ENCODE measurements at places on chromosomes 6 and 20.

DNA sequence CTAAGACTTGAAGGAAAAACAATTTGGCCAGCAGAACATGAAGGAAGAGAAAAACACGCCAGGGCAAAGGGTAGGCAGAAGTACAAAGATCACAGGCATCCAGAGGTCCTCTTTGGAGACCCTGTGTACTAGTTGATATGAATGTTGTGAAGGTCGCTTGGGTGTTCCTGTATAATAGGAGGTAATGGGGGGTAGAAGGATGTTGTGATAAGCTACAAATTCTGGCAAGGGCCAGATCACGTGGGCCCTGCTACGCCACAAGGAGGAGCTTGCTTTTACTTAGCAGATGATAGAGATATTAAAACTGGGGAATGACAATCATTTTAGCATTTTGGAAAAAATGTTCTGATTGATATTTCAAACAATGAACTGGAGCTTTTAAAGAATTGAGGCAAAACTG, 878 bp upstream of the HLA-DMA start:
- H3K4me3 ChIP-seq, result no peak overlapping the region
- peaks cover 9% of the 10 kb centered on the region for H3K4me1 ChIP-seq
- H3K27ac ChIP-seq, result no peak overlapping the region
- H3K27me3 ChIP-seq, result no peaks in the 10 kb centered on the region
- DNase-seq, result no peak

GRCh38 chr6:39344821-39345280, 22.3 kb upstream of the KCNK16 start:
- no peak overlapping the region for H3K27ac ChIP-seq
- no peaks in the 10 kb centered on the region for H3K36me3 ChIP-seq
- H3K4me3 ChIP-seq, result no peak overlapping the region
- no peak for DNase-seq
- peaks cover 34% of the 10 kb centered on the region for H3K27me3 ChIP-seq
- peaks cover 3% of the 10 kb centered on the region for H3K4me1 ChIP-seq

DNA sequence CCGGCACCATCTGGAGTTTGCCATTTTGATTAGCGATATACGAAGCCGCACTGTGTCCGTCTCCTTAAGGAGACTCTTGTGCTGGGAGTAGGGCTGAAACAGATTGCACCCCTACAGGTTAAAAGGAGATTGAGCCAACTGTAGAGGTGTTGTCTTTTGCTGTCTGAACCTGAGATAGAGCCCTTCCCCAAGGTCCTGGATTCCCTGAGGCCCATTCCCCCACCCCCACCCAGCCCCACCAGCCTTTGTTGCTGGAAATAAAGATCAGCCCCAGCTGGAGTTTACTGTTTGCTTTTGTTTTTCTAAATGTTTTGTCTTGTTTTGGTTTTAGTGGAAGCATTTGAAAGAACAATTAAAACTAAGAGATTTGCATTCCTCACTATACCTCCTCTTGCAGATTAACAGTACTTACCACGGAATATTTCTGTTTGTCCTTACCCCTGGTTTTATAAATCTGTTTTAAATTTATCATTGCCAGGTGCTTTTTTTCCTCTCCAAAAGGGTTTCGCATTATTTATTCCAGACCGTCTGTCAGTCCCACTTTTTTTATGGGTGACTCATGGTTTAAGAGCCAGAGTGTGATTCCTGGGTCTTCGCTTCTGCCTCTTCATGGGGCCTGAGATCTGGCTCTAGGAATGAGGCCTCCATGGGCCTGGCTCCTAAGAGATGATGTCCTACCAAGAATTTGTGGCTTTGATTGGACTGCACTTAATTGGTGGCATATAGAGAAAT, 169.2 kb downstream of the DTNBP1 start:
- H3K4me1 ChIP-seq, result peaks cover 7% of the 10 kb centered on the region
- no peak overlapping the region for H3K27ac ChIP-seq
- no peaks in the 10 kb centered on the region for H3K27me3 ChIP-seq
- no peak overlapping the region for H3K4me3 ChIP-seq
- H3K36me3 ChIP-seq, result peaks cover 36% of the 10 kb centered on the region

DNA sequence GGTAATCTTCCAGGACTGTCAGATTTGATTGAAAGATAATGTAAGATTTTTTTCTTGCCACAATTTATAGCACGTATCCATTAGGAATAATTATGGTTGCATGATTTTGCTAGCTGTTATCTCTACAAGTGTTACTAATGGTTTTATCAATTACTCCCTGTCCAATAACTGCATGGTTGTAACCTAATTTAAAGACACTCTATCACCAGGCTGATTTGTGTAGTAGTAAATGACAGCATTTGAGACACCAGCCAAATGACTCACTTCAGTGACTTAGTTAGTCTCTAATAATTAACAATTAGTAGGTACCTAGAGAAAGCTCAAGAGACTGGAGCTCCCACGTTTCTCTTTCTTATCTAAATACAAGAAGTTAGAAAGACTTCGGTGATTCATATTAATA, 453.8 kb upstream of the POU3F2 start:
- H3K36me3 ChIP-seq, result no peaks in the 10 kb centered on the region
- no peaks in the 10 kb centered on the region for H3K4me1 ChIP-seq
- no peaks in the 10 kb centered on the region for H3K27me3 ChIP-seq
- no peak overlapping the region for H3K27ac ChIP-seq
- no peak overlapping the region for H3K4me3 ChIP-seq

DNA sequence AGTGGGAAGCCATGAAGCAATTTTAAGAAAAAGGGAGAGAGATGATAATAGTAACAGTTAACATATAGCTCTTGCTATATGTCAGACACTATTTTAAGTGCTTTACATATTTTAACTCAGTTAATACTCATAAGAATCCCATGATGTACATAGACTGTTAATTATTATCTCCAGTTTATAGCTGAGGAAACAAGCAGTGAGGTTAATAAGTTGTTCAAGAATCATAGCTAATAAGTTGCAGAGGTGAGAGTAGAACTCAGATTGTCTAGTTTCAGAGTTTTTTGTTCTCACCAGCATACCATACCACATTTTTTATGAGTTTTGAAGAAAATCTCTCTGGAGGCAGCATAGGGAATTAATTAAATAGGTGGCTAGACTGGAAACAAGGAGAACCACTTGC, 144.6 kb upstream of the MMS22L start:
- H3K4me1 ChIP-seq, result no peaks in the 10 kb centered on the region
- no peak overlapping the region for H3K4me3 ChIP-seq
- H3K27ac ChIP-seq, result no peak overlapping the region
- H3K27me3 ChIP-seq, result no peaks in the 10 kb centered on the region

GRCh38 chr6:18219591-18219990, 44.7 kb downstream of the DEK start:
- H3K4me3 ChIP-seq, result no peak overlapping the region
- peaks cover 6% of the 10 kb centered on the region for H3K36me3 ChIP-seq
- DNase-seq, result no peak
- H3K27ac ChIP-seq, result no peak overlapping the region
- no peaks in the 10 kb centered on the region for H3K4me1 ChIP-seq

GRCh38 chr6:25458485-25458884, 179.3 kb downstream of the CARMIL1 start:
- H3K36me3 ChIP-seq, result peaks cover 7% of the 10 kb centered on the region
- no peaks in the 10 kb centered on the region for H3K4me1 ChIP-seq
- H3K27me3 ChIP-seq, result no peaks in the 10 kb centered on the region
- H3K4me3 ChIP-seq, result no peak overlapping the region
- no peak overlapping the region for H3K27ac ChIP-seq

GRCh38 chr20:1467082-1467354, 369 bp upstream of the NSFL1C start:
- H3K36me3 ChIP-seq, result no peaks in the 10 kb centered on the region
- peaks cover 26% of the 10 kb centered on the region for H3K4me1 ChIP-seq
- no peak for DNase-seq
- H3K4me3 ChIP-seq, result no peak overlapping the region
- H3K27me3 ChIP-seq, result peaks cover 27% of the 10 kb centered on the region

GRCh38 chr6:36809156-36809555, 30.1 kb downstream of the CPNE5 start:
- no peak for DNase-seq
- H3K4me3 ChIP-seq, result no peak overlapping the region
- H3K4me1 ChIP-seq, result no peaks in the 10 kb centered on the region
- H3K36me3 ChIP-seq, result no peaks in the 10 kb centered on the region
- peaks cover 2% of the 10 kb centered on the region for H3K27me3 ChIP-seq
- no peak overlapping the region for H3K27ac ChIP-seq

DNA sequence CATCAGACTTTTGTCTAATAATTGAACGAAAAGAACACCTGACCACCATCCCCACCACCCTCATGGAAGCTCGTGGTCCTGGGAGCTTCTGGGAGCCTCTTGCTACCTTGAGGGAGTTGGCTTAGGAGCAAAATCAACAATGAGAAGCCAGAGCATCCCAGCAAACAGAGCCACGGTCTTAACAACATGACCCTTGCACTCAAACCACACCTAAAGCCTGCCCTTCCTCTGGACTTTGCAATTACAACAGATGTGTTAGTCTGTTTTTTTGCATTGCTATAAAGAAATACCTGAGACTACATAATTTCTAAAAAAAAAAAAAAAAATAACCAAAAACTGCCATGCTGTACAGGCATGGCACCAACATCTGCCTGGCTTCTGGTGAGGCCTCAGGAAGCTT, 9.5 kb upstream of the RBM24 start:
- no peak for DNase-seq
- H3K4me3 ChIP-seq, result no peak overlapping the region
- H3K4me1 ChIP-seq, result no peaks in the 10 kb centered on the region
- no peaks in the 10 kb centered on the region for H3K36me3 ChIP-seq
- H3K27ac ChIP-seq, result no peak overlapping the region

DNA sequence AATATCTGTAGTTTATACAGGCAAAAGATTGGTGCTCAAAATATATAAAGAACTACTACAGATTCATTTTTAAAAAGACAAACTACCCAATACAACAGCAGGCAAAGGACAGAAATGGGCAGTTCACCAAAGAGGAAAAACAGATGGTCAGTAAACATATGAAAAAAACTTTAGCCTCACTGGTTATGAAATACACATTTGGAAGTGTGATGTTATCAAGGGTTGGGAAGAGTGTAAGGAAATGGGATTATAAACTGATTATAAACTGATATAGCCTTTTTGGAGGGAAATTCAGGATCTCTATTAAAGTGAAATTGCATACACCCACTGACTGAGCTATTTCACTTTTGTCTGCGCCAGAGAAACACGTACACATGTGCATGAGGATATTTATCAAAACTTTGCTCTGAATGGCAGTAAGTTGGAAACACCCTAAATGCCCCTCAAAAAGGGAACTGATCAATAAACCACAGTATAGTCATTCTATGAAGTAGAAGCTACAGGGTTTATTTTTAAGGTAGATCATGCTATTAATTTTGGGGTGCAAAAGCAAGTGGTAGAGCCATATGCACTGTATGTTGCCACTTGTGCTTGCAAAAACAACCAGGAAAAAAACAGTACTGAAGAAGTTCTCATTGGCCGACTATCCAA, 32.2 kb upstream of the ARFGEF2 start:
- no peaks in the 10 kb centered on the region for H3K36me3 ChIP-seq
- no peak for DNase-seq
- H3K4me3 ChIP-seq, result no peak overlapping the region
- H3K4me1 ChIP-seq, result no peaks in the 10 kb centered on the region
- no peak overlapping the region for H3K27ac ChIP-seq
